ENCODE measurements at places on chromosomes 3 and 15.

DNA sequence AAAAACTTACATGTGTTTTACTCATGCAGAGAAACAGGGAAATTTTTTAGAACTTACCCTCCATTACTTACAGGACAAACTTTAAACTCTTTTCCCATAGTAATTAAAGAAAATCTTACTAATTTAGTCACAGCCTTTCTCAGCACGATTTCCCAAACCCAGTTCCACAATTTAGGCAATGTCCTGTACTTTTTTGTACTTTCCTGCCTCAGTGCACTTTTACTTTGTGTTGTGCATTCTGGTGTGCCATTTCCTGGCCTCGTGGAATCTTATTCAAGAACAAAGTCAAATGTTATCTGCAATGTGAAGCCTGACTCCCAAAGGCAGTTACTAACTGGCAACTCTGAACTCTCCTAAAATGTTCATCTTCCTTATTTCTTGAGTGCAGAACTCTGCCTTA lies 1.9 kb downstream of the SLC33A1 start:
- DNase-seq: no peak

GRCh38 chr3:56702490-56703315 lies 19.6 kb upstream of the TASOR start:
- no peak for DNase-seq

DNA sequence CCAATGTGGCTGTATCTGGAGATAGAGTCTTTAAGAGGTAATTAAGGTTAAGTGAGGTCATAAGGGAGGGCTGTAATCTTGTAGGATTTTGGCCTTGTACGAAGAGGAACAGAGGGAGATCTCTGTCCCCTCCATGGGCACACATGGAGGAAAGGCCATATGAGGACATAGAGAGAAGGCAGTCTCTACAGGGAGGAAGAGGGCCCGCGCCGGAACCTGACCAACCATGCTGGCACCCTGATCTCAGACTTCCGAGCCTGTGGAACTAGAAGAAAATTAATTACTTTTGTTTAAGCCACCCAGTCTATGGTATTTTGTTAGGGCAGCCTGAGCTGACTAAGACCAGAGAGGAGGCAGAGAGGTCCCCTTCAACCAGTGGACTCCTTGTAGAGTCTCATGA lies 17.7 kb upstream of the MRPS22 start:
- DNase-seq: no peak

DNA sequence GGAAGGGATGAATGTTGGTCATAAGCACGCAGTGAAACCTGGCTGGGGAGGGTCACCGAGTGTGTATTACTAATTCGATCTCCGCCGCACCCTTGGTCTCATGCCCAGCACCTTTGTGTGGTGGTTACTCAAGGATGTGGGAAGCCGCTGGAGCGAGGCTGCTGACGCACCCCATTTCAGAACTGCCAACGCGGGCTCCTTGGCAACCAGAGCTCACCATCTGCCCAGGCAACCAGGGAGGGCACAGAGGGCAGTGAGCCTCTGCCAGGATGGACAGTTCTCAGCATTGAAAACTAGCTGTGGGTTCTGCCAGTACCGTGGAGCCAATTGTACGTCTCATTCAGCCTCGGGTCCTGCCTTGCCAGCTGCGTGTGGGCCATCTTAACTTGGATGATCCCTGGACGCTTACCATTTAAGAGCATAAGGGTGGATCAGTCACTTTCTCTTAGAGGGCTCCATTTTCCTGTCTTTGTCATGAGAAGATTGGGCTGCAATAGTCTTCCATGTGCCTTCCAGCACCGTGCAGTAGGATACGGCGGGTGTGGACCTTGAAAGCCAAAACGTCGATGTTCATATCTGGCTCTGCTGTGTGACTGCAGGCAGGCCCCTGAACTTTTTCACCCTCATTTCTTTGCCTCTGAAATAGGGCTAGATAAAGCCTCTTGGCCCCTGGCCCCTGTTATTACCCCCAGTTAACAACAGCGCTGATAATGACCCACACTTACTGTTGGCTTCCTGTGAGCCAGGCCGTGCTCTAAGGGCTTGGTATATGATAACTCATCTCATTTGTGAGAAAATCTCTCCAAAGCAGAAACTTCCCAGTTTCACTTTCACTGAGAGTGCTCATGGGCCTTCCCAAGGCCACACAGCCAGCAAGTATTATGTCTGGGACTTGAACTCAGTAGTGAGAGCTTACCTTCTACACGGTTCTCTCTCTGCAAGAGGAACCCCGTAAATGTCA lies 238.8 kb downstream of the OPA1 start:
- no peak for DNase-seq

DNA sequence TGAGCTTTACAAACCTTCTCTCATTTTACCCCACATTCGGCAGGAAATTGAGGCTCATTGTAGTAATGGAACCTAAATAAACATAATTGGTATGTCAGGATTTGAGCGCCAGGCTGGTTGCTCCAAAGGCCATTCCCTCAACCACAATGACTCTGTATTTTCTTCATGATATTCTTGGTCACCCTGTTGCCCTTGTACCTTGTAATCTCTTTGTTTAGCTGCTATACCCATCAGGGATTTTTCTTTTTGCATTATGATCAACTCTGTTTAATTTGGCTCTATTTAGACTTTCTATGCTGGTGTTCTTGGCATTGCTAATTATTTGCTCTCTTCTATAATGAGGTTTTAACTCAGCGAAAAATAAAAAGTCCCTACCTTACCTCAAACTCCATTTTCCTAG lies 29.8 kb downstream of the DUOX2 start:
- no peak for DNase-seq

DNA sequence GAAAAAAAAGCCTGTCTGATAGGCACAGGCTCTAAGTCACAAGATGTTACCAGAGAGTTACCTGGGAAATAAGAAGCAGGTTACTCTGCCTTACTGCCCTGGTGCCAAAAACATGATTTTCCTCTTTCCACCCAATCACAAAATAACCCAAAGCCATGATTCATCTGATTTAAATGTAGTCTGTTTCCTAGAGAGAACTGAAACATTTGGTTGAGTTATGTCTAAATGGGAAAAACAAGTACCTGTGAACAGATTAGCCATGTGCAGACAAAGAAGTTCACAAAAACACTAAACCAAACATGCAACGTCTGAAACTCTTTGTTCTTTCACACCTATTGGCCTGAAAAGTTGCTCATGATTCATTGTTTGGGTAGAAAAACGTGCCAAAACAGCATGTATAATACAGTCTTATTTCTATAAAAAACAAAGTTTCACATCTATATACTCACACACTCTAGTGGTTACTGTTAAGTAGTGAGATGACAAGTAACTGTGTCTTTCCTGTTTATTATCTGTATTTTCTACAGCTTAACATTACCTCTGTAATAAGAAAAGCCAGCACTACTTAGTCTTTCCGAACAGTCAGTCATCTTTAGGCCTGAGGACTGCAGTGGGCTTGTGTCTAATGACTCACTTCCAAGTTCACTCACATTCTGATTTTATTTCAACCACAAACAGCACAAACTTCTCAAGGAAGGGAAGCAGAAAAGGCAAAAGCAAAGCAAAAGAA lies 30.2 kb downstream of the FAM174B start:
- DNase-seq: no peak

- no peak for DNase-seq
These were observed 25.8 kb upstream of the NEDD4 start for GRCh38 chr15:56019060-56019793.

All from GOT3 (cell line).